Right kidney (tissue), 9 donors: ENCODE measurements at places on chromosomes 4 and X.

- DNase-seq: no peak
Measured at GRCh38 chrX:28966331-28966730, 379.1 kb downstream of the IL1RAPL1 start.

- no peak for DNase-seq
Measured at GRCh38 chr4:97942951-97943350, 200.3 kb downstream of the STPG2 start.

- DNase-seq: no peak
Measured at GRCh38 chr4:122542411-122543236, 78.2 kb downstream of the IL21 start.

GRCh38 chr4:3263053-3263875 is 14.3 kb downstream of the MSANTD1 start:
- DNase-seq: no peak
